ENCODE measurements at places on chromosomes 7 and 10.

DNA sequence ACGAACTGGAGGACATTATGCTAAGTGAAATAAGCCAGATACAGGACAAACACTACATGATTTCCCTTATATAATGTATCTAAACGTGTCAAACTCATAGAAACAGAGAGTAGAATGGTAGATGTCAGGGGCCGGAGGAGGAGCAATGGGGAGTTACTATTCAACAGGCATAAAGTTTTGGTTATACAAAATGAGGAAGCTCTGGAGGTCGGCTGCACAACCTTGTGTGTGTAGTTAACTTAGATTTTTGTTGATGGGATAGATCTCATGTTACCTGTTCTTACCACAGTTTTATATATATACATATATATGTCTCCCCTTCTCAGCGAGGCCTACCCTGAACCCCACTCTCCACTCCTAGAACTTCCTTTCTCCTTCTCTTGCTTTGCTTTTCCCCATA, 22.4 kb upstream of the TECTB start:
- no peak for DNase-seq

DNA sequence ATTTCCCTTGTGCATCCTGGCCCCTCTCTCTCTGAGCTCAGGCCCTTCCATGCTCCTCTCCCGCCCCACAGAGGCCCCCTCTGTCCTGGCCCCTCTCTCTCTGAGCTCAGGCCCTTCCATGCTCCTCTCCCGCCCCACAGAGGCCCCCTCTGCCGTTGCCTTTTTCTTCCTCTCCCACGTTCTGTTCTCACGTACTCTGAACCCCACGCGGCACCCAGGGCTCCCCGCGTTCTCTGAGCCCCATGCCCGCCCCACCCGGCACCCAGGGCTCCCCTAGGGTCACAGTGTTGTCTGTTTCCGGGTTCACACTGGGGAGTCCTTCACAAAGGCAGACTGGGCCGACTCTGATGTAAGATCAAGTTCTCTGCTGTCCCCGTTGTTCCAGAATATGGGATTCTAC, 336.8 kb downstream of the DNAJB6 start:
- no peak for DNase-seq

GRCh38 chr10:70651661-70652060, 20.6 kb upstream of the ADAMTS14 start:
- DNase-seq, result no peak

GRCh38 chr7:43463401-43463980, 119.4 kb upstream of the STK17A start:
- DNase-seq, result no peak

- no peak for DNase-seq
Measured at GRCh38 chr7:20507157-20507556, 108.3 kb upstream of the ABCB5 start.

- no peak for DNase-seq
Measured at GRCh38 chr10:546971-547590, 142.4 kb downstream of the DIP2C start.

DNA sequence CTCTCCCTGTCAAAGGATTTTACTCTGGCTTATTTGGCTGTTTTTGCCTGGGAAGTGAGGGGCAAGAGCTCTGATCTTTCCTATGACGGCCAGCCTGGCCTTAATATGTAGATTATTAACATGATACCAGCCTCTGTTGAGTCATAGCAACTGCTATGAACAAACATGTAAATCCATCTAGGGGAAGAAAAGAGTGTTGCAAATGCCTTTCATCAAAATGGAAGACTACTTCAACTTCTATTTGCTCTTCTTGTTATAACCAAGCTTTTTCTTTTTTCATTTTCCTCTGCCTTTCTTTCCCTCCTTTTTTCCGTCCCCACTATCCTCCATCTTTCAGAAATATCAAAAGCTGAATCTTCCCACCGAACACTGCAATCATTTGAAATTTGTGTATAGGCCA, 46.6 kb downstream of the BTRC start:
- no peak for DNase-seq

DNA sequence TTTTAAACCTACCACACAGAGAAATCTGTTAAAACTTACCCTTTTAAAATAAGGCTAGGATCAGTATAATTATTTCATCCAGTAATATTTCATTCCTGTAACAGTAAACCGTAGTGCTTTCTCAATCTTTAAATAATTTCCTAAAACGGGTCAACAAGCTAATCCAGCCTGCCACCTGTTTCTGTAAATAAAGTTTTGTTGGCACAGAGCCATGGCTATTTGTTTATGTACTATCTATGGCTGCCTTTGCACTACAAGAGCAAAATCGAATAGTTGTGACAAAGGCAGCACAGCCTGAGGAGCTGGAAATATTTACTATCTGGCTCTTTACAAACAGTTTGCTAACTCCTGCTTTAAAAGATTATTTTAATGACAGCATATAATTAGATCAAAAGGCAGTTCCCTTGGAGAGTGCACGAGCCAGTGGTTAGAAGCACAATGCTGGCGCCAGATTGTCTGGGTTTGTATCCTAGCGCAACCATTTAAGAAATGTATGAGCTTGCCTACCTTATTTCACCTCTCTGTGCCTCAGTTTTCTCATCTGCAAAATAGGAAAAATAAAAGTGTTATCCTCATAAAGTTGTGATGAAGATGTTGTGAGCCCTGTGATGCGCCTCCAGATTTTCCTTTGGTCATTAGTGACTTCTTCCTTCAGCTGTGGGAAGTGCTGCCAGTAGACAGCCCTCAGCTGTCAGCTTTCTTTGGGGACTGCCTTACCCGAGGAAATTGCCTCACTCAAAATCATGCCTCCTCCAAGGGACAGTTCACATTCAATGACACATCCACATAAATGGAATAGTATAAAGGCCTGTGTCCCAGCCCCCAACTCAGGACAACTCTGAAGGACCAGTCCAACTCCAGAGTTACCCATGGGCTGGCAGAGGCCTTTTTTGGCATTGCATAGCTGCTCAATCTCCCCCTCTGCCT, 11.8 kb upstream of the MIOS start:
- no peak for DNase-seq

GRCh38 chr7:101165958-101166647, 734 bp upstream of the VGF start:
- DNase-seq, result no peak

GRCh38 chr10:117174439-117175214, 22.7 kb upstream of the KCNK18 start:
- peak; percentile 85 for DNase-seq

- DNase-seq, result no peak
Measured at GRCh38 chr7:90586091-90586490, 10.0 kb upstream of the CDK14 start.

DNA sequence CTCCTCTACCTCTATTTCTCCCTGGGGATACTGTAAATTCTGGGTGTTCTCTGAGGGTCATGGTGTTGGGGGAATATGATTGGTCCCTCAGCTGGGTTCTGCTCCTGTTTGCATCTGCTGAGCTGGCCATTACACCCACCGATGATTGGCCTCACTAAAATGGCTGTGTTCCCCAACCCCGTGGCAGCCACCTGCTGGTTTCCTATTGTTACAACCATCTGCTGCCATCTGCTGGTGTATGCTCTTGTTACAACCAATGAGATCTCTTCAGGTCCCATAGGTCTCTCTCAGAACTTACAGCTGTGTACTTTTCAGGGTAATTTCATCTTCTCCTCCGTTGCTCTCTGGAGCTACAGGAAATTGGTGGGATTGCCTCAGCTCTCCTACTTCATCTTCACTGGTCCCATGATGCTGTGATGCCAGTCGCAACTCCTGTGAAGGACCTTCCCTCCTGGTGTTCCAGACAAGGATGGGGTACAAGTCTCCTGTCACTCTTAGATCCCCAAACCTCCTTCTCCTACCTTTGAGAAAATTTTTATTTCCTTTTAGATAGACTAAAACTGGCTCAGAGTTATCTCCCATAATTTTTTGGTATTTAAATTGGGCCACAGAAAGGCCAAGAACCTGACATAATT, 303.5 kb upstream of the SMIM30 start:
- DNase-seq, result peak; percentile 75

- peak; percentile 16 for DNase-seq
Measured at GRCh38 chr10:44316187-44316921, 68.5 kb downstream of the CXCL12 start.

GRCh38 chr10:93245147-93245546, 171.5 kb downstream of the CYP26A1 start:
- no peak for DNase-seq

- DNase-seq, result peak; percentile 79
Measured at GRCh38 chr10:84138478-84139125, 707 bp upstream of the GHITM start.

DNA sequence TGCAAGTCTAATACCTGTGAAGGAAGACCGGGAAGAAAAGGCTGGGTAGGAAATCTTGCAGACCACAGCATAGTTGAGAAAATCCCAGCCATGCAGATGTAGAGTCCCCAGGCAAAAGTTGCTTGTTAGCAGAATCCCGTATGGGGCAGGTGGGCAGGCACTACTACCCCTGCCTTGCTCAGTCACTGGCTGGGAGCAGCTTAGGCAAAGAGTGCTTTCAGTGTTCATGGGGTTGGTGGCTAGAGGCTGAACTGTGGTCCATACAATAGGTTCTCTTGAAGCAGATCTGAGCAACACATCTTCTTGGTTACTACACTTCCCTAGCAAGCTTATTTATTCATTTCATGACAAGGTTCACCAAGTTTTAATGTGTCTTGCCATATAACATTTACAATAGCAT, 92.6 kb downstream of the AHCYL2 start:
- DNase-seq, result no peak

DNA sequence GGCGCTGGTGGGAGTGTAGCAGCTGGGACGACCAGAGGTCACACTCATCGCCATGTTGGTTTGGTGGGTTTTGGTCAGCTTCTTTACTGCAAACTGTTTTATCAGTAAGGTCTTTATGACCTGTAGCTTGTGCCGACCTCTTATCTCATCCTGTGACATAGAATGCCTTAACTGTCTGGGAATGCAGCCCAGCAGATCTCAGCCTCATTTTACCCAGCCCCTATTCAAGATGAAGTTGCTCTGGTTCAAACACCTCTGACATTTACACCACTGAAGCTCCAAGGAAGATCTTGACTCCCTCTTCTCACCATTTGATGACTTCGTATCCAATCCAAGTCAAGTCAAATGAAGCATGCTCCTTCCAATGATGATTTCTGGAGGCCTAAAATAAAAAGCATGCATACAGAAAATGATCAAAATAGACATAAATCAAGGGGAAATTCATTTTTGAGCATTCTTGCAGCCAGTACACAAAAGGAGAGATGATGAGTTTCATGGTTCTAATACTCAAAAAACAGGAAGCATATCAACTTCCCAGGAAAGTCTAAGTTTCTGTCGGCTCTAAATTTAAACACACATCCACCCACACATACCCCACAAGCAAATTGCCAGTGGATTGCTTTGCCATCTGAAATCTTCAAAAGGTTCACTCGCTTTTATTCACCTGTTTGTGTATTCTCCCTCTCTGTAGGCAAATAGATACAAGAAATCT, 2.4 kb upstream of the PSMG3 start:
- no peak for DNase-seq

DNA sequence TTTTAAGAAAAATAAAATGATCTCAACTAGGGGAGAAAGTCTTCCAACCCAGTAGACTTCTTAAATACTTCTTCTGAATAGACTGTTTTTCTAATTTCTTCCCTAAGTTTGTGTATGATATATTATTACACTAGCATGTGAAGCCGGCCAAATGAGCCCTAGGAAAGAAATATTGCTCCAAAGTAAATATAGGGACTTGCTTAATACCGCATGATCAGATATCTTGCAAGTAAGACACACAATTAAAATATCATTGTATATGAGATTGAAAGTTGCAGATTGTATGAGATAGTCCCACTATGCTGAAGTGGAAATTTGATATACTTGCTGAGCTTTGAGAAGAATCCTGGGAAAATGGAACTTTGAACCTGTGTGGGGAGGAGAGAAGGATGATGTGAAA, 225.7 kb downstream of the BAMBI start:
- no peak for DNase-seq

DNA sequence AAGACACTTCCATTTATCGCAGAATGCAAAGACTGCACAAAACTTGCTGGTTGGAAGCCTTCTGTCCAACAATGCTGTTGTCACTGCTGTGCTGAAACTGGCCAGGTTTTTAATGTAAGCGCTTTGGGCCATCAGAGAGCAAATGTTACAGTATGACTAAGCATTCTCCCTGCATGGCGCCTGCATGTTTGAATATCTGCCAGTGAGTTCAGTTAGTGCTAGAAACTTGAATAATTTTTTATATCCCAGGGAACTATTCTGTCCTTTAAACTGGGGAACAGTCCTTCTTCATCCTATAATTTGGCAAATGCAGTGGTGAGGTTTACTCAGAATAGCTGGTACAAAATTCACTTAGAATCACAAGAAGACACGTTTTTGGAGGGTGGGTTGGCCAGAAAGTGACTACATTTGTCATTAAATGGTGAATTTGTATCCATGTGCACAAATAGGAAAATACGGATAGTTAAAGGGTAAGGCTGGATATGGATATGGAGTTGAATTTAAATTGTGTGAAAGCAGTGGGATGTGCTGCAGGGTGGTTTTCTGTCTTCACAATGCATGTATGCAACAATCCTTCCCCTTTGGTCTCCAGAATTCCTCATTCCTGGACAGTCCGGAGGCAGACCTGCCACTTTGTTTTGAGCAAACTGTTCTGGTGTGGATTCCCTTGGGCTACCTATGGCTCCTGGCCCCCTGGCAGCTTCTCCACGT, 1.7 kb downstream of the ABCC2 start:
- DNase-seq, result no peak

DNA sequence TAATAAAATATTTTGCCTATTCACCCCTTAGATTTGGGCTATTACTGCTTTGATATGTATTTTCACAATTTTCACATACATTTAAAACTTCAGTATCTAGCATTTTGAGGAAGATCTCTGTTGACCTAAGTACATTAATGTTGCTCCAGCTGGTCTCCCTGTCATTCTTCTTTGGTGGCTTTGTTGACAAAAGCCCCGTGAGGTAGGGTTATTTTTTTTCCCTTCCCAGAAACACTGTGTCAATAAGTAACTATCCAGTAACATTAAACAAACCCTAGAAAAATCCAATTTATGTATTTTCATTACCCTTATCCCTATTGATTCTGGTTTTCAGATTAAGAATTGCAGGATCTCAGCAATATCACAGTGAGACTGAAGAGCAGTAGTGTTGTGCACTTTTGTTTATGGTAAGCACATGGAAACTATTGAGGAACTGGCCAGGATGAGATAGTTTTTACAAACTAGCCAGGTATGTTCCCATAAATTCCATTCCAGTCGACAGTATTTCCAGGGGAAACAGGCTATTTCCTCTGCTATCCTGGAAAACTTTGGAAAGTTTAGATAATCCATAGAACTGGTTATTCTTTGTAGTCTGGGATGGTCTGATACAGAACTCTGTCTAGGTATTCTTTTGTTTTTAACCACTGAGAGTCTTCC, 198.2 kb downstream of the PON1 start:
- DNase-seq, result no peak

DNA sequence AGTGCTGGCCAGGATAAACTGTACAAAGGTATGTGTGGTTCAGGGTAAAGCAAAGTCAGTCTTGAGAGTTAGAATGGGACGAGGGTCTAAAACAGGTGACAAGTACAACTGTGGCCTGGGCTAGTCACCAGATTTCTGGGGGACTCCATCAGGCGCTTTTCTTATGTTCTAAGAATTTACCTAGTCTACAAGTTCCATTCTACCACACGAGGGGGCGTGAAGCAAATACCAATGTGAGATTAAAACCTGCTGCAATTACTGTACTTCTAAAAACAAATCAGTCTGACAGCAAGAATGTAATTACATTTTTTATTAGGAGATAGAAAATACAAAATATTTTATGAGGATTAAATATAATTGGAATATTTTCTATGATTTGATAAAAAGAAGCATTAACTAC, 146.5 kb downstream of the ALOX5 start:
- DNase-seq, result no peak

All from CD4-positive, alpha-beta T cell treated with Interleukin-17A for 1 hour (primary cell).